Eye (tissue), 1 donor: ENCODE measurements at places on chromosomes 1 and 21.

GRCh38 chr1:94395231-94395630 is 23.0 kb upstream of the ABCD3 start:
- DNase-seq = no peak

- no peak for DNase-seq
Observed at GRCh38 chr1:194281376-194281775, 1095.0 kb upstream of the B3GALT2 start.

- peak; percentile 92 for DNase-seq
Observed at GRCh38 chr1:209569455-209570207, 13.9 kb upstream of the CAMK1G start.

GRCh38 chr1:93804412-93804811 is 74.6 kb downstream of the DNTTIP2 start:
- DNase-seq = no peak

DNA sequence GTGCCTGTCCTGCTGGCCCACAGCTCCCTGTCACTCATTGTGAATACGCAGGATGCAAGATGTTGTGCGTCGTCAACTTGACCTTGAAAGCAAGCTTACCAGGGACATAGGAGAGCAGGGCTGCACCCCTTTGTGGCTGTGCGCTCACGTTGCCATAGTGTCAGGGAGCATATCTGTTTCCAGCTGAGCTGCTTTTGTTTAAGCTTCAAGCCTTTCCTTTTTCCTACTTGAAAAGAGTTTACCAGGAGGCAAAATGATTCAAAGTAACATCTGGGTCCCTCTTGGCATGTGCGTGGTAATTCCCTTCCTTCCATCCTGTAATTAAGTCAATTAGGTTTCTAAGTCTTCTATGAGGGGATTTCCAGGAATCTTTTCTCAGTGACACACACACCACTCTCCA is 537.1 kb downstream of the AJAP1 start:
- peak; percentile 52 for DNase-seq

DNA sequence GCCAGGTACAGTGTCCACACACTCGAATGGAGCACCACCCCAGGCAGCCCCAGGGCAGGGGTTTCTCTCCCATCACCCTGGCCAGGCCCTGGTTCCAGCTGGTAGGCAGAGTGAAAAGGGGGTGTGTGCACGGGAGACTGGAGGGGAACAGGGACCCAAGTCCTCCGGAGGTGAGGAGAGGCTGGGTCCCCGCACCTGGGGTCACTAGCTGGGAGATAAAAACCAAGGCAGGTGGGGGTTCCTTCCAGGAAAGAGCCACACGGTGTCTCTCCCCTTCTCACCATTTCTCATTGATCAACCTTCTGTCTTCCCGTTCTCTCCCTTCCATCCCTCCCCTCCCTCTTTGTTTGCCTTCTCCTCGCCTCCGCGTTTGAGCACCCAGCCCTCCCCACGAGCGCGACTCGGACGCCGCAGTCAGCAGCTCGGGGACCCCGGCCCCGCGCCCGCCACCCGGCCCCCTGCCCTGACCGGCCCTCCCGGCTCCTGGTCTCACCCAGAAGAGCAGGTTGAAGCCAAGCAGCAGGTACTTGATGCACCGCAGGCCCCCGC is 358 bp downstream of the TSPAN2 start:
- DNase-seq = peak; percentile 61

- no peak for DNase-seq
Observed at GRCh38 chr1:91707890-91708218, 178.1 kb downstream of the TGFBR3 start.

DNA sequence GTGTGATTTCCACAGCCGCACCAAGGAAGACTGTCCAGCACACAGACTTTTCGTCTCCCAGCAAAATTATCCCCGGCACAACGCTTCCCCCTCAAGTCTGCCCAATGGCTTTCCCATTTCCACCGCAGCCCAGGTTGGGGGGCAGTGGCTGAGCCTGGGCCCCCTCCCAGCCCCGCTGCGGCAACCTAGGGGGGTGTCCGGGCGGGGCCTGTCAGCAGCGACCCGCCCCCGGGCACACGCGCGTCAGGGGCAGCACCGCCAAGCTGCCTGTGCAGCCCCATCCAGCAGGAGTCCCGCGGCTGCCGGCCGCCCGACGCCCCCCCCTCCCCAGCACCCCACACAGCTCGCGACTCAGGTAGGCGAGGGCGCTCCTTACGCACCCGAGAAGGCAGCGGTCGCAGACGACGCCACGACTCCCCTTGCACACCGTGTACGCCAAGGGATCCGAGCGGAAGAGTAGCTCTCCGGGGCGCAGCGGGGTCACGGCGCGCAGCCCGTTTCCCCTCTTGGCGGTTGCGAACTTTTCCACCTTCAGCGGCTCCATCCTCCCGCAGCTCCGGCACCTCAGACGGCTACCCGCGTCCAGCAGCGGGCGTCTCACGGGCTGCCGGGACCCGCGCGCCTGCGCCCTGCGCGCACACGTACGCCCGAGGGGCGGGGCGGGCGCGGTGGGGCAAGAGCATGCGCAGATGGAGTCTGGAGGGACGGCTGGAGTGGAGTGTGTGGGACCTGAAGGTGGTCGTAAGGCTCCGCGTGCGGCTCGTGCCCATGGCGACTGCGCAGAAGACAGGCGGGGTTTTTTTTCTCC is at the start of gene SMYD3:
SMYD3 (minus strand) TSS at position 606 of the 808 bp plus-strand sequence.
- peak; percentile 94 for DNase-seq

- DNase-seq = no peak
Observed at GRCh38 chr21:28427394-28428022, 565.2 kb downstream of the LTN1 start.

GRCh38 chr21:38773099-38774061 is 32.3 kb upstream of the ETS2 start:
- DNase-seq = peak; percentile 71

- no peak for DNase-seq
Observed at GRCh38 chr1:18994381-18994780, 37.9 kb upstream of the IFFO2 start.

DNA sequence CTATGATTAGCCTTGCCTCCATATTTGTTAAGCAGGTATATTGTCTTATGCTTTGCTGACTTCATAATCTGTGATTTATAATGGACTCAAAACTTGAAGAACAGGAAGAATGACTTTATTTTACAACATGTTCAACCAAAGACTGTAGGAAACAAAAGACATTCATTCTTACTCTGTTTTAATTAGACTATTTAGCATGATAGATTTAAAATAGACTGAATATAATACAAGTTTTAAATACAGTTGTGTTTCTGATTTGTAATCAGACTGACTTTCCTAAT is 63.1 kb downstream of the CDC14A start:
- no peak for DNase-seq

GRCh38 chr1:205590777-205591513 is 40.9 kb downstream of the ELK4 start:
- no peak for DNase-seq

DNA sequence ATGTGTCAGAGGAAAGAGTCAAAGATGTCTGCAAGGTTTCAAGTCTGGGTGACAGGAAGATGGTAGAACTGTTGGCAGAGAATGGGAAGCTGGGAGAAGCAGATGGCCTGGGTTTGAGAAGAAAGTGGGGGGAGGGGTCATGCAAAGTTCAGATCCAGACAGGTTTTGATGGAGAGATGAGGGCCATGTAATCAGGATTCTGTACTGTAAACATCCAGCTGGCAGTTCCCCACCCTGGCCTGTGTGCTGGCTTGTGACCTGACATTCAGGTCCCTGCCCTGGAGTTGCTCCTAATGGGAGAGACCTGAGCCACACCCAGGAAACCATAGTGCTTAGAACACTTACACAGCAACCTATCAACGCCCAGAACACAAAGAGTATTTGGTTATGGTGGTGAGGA is 15.6 kb upstream of the ETV3 start:
- no peak for DNase-seq

DNA sequence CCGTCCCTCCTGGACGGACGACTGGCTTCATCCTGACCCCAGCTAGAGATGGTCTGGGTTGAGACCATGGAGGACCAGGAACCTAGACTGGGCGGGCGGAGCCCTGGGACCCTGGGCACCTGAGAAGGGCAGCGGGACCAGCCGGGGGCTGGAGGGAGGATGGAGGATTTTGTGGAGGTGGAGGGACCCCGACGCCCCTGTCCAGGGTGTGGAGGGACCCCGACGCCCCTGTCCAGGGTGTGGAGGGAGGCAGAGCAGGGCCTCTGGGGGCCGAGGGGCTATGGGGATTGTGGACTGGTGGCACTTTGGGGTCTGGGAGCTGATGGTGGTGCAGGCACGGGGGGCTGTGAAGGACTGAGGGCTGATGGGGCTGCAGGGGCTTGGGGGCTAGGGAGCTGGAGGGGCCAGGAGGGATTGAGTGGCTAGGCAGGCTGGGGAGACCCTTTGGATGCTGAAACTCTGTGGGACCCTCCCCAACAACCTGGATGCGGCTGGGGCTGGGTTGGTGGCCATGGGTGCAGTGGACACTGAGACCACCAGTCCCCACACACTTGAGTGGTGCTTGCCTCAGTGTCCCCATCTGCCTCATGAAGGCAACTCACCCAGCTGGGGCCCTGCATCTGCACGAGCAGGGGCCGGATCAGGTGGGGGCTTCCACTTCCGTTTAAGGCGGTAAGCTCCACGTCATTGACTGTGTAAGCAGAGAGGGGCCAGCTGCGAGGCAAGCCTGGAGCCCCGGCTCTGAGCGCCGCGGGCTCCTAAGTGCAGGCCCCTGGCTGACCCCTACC is 7.4 kb downstream of the GJC2 start:
- no peak for DNase-seq

DNA sequence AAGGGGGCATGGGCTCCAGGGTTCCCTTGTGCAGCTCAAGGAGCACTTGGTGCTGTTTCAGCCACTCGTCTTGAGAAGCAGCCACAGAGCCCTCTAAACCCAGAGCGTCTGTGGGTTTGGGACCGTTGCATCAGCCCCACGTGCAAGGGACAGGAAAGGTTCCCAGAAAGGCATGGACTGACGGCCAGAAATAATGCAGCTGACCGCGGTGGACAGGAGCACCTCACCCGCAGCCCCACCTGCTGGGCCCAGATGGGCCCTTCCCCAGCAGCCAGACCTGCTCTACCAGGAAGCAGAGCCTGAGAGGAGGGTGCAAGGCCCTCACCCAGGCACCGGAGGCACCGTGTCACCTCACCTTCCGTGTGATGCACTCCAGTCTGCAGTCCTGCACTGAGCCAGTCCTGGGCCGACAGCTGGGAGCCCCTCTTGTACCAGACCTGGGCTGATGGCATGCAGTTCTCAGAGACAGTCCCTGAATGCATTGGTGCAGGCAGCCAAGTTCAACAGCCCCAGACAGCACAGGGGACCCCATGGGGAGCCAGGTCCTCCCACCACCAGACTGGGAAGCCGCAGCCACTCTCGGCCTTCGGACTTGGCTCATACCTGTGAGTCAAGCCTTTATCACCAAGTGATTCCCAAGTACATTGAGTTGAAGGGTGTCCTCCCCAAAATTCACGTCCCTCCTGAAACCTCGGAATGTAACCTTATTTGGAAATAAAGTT is 4.8 kb upstream of the TFF3 start:
- DNase-seq = no peak

- DNase-seq = no peak
Observed at GRCh38 chr1:179803918-179804317, 60.8 kb downstream of the FAM163A start.

DNA sequence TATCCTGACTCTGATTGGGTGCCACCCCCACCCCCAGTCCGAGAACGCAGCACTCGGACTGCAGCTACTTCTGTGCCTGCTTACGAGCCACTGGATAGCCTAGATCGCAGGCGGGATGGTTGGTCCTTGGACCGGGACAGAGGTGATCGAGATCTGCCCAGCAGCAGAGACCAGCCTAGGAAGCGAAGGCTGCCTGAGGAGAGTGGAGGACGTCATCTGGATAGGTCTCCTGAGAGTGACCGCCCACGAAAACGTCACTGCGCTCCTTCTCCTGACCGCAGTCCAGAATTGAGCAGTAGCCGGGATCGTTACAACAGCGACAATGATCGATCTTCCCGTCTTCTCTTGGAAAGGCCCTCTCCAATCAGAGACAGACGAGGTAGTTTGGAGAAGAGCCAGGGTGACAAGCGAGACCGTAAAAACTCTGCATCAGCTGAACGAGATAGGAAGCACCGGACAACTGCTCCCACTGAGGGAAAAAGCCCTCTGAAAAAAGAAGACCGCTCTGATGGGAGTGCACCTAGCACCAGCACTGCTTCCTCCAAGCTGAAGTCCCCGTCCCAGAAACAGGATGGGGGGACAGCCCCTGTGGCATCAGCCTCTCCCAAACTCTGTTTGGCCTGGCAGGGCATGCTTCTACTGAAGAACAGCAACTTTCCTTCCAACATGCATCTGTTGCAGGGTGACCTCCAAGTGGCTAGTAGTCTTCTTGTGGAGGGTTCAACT is 2.1 kb downstream of the RBM15 start:
- no peak for DNase-seq

DNA sequence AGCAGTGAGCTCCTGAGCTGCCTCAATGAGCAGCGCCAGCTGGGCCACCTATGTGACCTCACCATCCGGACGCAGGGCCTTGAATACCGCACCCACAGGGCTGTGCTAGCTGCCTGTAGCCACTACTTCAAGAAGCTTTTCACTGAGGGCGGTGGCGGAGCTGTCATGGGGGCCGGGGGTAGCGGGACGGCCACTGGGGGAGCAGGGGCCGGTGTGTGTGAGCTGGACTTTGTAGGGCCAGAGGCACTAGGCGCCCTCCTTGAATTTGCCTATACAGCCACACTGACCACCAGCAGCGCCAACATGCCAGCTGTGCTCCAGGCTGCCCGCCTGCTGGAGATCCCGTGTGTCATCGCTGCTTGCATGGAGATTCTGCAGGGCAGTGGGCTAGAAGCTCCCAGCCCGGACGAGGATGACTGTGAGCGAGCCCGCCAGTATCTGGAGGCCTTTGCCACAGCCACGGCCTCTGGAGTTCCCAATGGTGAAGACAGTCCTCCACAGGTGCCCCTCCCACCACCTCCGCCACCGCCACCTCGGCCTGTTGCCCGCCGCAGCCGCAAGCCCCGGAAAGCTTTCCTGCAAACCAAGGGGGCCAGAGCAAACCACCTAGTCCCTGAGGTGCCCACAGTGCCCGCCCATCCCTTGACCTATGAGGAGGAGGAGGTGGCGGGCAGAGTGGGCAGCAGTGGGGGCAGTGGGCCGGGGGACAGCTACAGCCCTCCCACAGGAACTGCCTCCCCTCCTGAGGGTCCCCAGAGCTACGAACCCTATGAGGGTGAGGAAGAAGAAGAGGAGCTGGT is 12.3 kb downstream of the ZBTB7B start:
- no peak for DNase-seq

DNA sequence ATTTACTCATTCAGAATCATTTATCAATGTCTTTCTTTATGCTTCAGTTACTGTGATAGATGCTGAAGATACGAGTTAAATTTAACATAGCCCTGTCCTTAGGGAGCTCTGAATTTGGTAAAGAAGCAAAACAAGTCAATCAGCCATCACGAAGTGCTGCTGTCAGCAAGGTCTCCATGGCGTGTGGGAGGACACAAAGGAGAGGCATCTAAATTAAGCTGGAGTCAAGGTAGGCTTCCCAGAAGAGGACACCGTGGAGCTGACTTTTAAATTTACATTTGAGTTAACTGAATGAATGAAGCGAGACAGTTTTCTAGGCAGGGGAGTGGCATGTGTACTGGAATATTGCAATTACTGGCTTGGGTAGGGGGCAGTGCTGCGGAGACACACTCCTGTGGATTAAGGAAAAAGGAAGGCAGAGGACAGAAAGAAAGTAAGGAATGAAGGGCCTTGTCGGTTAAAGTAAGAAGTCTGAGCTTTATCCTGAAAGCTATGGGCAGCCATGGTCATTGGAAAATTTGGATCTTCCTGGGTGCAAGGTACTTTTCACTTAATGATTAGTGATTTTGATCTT is 41.3 kb upstream of the C1orf87 start:
- DNase-seq = no peak

GRCh38 chr21:14308234-14308633 is 74.7 kb downstream of the HSPA13 start:
- no peak for DNase-seq

- no peak for DNase-seq
Observed at GRCh38 chr1:209095627-209096595, 487.6 kb upstream of the CAMK1G start.

GRCh38 chr1:214400131-214400530 is 119.2 kb downstream of the SMYD2 start:
- DNase-seq = no peak
